Fibroblast of pulmonary artery (primary cell): ENCODE measurements at places on chromosomes 6 and 20.

- no peak for DNase-seq
These were observed 64.4 kb downstream of the SMPDL3A start for GRCh38 chr6:122853259-122853995.

DNA sequence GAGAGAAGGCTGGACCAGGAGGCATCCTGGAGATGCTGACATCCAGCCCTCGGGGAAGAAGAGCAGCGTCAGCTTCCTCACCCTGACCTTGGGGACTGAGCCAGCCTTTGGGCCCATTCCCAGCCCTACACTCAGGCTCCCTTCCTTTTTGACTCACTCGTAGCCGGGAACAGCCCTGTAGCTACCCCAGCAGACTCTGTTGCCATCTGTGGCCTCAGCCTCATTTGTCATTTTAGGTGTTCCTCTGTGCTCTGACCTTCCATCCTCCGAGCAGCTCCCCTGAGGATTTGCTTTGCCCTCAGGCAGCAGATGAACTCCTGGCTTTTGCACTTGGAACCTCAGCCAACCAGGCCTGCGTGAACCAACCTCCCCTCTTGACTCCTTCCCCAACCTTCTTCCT is 67.5 kb downstream of the ELOVL2 start:
- DNase-seq = no peak

DNA sequence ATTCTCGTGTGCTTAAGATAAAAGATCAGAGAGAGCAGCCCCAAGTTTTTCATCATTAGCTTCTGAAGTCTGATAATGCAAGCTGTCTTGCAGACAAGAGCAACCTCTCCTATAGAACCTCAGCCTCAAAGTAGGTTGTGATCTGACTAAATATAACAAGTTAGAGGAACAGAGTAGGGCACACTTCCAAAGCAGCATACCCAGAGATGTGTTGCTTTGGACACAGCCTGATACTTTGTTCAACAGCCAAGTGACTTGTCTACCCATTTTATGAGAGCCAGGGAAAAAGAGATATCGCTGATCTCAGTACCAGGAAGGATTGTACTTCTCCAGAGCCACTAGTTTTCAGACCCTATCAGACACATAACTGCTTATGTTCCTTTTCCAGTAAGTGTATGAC is 44.2 kb upstream of the OPRM1 start:
- no peak for DNase-seq

GRCh38 chr20:31475472-31476293 is 595 bp downstream of the REM1 start:
- DNase-seq = no peak
